ENCODE measurements at places on chromosomes 2 and 18. TPM values are rescaled to one million over a fixed set of nuclear protein-coding genes. Genes with fewer than 3 reads are reported as not detected.

DNA sequence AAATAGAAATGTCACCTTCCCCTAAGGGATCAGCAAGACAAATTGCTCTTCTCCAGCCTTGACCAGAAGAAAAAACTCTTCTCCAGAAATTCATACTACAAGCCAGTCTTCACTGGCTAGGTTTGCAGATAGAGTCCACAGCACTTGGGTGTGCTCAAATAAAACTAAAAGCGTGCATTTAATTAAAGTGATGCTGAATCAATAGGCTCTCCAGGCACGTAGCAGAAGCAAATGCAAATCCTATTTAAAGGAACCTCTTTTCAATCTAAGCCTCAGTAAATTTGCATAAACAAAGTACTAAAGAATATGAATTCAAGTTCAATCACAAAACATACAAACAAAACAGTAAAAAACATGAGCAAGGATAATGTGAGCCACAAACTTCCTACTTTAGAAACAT is 744.4 kb upstream of the FANCL start:
- DNase-seq, result no peak

DNA sequence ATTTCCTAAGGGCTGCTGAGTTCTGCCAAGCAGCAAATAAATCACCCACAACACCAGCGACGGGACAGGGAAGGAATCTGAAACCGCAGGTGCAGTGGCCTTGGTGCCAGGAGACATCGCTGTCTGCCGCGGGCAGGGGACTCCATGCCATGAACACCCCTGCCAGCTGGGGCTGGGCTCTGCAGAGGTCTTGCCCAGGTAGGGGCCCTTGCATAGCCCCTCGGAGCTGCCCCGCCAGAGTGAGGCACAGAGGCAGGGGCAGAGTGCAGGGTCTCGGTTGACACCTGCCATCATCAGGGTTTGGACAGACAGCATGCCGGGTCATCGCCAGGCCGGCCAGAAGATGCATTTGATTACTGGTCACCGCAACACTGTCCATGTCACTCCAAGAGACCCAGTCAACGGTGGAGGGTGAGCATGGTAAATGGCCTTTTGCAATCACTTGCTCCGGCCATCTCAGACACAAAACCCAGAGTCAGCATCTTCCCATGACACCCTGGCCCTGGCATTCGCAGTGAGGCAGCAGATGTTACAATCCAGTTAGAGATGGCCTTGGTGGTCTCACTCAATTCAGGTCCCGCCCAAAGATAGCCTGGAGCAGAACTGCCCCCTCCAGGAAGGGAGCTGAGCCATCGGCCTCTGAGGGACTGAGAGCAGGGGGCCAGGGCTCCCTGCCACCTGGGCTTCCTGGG is 255.4 kb downstream of the NDUFA10 start:
- DNase-seq, result no peak

GRCh38 chr2:55224761-55225261 is 7.3 kb downstream of the CLHC1 start:
- no peak for DNase-seq

DNA sequence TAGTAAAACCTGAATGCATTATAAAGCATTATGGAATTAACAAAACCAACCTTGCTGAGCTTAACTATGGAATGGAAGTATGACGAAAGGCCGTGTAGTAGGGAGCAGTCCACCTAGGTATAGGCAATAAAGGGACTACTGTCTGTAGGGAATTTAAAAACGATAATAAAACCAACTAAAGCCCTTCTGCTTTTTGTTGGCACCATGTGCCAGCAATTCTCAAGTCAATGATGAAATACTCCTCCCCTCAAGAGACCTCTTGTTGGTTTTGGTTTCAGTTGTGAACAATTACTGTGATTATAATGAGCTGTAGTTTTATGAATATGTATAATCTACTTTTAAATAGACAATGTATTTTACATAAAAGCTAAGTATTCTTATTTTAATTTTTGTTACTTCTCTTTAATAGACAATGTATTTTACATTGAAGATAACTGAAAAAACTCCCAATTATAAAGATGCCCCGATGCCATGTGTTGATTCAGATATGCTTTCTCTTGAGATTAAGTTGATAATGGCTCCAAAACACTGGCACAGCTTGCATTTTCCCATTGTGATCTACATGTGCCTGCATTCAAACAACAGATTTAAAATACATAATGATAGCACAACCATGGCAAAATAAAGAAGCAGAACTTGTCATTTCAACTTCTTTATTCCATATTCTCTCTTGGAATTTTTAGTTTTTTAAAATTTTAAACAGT is 55.5 kb upstream of the ZDBF2 start:
- DNase-seq, result no peak

The CCL20 gene
- total RNA-seq, result 1.4 TPM

DNA sequence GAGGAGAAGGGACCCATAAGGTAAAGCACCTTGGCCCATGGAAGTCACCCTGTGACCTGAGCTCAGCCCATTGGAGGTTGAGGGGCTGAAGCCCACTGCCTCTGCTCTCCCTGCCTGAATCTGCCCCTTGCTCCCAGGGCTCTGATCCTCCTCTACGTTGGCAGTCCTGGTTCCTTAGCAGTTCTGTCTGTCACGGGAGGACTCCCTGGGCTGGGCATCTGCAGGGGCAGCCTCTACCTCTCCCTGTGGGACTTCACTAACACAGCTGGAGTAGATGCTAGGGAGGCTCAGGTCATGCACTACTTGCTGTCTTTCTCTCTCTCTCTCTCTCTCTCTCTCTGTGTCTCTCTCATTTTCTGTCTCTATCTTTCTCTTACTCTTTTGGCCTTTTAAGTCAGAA is 8.7 kb downstream of the GYPC start:
- DNase-seq, result no peak

DNA sequence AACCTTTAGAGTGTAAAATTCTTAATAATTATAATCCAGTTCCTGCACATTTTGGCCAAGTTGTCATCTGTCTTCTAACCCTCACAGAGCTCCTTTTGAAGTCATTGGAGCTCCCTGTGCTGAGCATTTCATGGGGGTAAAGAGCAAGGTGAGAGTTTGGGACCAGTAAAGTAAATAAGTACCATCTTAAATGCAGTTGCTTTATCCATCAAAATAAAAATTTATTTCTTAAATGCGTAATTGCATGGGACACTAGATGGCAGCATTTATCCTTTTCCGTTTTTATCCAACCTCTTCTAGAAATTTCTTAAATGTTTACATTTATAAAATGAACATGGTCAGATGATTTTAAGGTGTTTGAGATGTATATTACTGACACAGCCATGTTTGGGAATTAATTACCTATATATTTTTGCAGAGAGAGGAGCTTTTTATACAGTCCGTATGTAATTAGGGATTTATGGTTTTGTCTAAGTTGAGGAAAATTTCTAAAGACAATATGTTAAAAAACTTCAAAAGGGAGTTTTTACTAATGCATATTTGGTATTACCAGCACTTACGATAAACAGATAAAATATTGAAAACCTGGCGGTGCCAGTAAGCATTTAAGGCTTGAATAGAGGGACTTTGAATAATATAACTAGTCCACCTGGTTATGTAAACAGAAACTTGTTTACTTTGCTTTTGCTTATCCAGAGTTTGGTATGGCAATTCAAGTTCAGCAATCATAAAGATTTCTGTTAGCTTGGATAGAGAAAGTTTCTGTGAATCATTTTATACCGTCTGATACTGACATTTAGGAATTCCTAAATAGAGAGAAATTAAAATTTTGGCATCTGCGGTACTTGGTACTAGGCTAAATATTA is 54.5 kb downstream of the ACSL3 start:
- no peak for DNase-seq

- DNase-seq, result peak; percentile 21
Measured at GRCh38 chr18:21110713-21111345, 784 bp downstream of the ROCK1 start.

DNA sequence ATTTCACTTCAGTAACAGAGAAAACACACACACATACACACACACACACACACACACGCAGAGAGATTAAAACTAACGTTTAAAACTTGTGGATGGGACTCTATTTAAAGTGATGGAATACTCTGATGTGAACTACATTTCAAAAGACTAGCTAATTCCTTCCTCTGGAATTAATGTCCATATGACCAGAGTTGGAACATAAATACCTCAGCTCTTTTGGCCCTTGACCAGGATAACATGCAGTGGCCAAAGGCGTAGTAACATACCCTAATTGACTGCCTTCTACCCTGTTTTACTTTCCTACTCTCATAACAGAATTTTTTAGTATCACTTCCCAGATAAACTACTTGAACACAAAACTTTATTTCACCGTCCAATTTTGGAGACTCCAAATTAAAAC is 671.3 kb upstream of the CHAC2 start:
- DNase-seq, result peak; percentile 66

- DNase-seq, result no peak
Measured at GRCh38 chr2:189151906-189152305, 27.7 kb downstream of the COL5A2 start.

GRCh38 chr2:72003124-72003523 is 144.5 kb downstream of the CYP26B1 start:
- no peak for DNase-seq

The ZNF396 gene
- total RNA-seq, result 6.0 TPM

DNA sequence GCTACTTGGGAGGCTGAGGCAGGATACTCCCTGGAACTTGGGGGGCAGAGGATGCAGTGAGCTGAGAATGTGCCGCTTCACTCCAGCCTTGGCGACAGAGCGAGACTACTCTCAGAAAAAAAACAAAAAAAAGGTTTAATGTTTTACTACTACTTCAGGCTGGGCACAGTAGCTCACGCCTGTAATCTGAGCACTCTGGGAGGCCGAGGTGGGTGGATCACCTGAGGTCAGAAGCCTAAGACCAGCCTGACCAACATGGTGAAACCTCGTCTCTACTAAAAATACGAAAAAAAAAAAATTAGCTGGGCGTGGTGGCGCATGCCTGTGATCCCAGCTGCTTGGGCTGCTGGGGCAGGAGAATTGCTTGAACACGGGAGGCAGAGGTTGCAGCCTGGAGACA is 75.7 kb upstream of the ATIC start:
- DNase-seq, result peak; percentile 74

GRCh38 chr2:4618141-4618540 is 914.8 kb downstream of the DCDC2C start:
- DNase-seq, result no peak

GRCh38 chr2:275466-275865 is 10.7 kb downstream of the ACP1 start:
- no peak for DNase-seq

DNA sequence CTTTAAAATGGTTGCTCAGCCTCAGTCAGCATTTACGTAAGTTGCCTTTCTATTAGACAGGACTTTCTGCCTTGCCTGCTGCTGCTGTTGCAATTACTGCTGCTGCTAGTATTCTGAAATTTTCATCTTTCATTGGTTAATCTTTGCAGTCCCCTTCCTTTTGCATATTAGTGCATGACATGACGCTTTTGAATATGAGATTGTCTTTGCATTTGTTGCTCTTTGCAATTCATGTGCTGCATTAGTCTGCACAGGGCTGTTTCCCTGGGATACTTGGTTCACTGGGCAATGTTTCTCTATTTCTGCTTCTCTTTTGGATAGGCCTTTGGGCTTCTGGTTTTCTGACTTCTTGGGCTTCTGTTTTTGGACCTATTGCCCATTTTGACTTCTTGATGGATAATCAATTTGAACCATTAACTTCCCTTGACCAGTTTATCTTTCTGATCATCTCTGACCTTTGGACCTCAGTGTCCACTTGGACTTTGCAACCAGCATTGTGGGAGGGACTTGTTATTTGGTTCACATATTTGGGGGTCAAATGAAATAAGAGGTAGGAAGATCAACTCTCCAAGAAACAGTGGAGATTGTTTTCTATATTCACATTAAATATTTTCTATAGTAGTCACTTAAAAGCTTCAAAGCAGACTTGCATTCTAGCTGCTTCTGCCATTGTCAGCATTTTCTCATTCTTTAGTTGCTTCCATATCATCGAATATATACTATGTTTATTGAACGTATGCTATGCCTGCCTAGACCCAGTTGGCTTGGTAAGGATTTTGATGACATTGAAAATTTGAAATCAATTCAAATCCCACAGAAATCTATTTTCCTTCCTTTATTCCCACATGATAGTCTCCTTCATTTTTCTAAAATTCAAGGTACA is 12.5 kb upstream of the BUB1 start:
- DNase-seq, result no peak

DNA sequence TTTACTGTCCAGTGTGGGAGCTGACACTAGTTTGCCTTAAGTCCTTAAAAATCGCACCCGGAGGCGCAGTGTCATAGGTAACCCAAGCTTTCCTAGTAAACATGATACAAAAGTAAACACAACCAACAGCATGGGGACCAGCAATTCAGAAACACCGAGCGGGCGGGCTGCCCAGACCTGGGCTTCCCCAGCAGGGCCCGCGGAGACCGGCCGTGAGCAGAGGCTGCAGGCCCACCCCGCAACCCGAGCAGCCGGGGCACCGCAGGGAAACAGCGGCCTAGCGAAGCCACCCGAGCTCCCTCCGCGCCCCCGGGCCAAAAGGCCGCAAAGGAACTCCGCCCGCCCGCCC is 296 bp downstream of the TTC21B start:
- peak; percentile 37 for DNase-seq

The GKN1 gene
- total RNA-seq, result not detected

DNA sequence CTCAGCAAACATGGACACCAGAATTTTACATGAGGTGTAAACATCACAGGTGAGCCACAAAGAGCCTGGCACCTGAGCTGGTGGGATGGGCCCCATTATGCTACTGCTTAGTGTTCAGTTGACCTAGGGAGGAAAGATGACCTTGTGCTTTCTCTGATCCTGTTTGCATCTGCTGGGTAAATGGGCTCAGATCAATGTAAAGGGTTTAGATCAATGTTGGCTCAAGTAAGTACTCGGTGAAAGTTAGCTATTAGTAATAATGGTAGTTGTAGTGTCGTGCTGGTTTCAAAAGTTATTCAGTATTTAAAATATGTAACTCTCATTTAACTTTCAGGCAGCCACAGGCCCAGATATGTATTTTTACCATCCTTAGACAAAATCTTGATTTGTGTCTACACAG is 19.8 kb downstream of the ABHD3 start:
- no peak for DNase-seq

DNA sequence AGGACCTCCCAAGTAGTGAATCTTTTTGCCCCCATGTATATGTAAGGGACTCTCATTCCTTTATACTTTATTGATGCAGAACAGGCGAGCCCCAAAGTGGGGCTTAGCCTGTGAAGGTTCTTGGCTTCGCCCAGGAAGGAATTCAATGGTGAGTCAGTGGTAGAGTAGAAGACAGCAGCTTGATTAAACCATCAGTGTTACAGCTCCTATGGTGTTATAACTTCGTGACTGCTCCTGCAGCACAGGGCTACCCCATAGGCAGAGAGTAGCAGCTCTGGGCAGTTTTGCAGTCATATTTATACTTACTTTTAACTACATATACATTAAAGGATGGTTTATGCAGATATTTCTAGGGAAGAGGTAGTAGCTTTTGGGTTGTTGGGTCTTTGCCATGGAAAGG is 11.0 kb downstream of the FAM171B start:
- DNase-seq, result no peak

The TBR1 gene
- total RNA-seq, result under 0.01 TPM

The LONRF2 gene
- 0.17 TPM for total RNA-seq

The ASNSD1 gene
- total RNA-seq, result 65.6 TPM

- no peak for DNase-seq
Measured at GRCh38 chr2:133835821-133836619, 267.8 kb upstream of the NCKAP5 start.

GRCh38 chr2:112605926-112606325 is 21.5 kb downstream of the CHCHD5 start:
- no peak for DNase-seq

- DNase-seq, result peak; percentile 94
Measured at GRCh38 chr2:195319112-195319460, 337.9 kb upstream of the SLC39A10 start.

All from renal cortical epithelial cell (primary cell).